ENCODE measurements at places on chromosomes 3 and 15.

DNA sequence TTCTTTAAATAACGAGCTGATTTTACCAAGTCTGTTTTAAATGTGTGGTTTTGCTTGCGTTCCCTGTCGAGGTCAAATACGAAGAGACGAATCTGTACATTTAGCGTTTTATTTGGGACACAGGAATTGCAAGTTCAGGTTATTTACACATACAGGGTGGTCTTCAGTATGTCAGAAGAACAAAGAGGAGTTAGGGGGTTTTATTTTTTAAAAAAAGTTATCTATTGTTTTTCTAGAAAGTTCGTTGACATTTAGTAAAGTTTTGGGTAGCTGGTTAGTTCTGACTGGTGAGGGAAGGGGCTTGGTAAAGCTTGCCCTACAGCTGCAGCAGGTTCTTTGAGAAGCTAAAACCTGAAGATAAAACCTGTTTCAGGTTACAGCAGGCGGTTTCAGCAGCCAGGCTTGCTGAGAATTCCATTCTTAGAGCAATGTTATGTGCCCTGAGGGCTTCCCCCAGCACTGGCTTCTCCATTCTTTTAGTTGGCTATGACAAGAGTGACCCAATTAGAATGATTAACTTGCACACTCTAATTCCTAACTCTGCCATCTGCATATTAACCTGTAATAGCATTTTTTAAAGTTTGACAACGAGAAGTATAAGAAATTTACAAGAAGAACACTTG is 815 bp upstream of the ZNF280D start:
- no peak for DNase-seq

DNA sequence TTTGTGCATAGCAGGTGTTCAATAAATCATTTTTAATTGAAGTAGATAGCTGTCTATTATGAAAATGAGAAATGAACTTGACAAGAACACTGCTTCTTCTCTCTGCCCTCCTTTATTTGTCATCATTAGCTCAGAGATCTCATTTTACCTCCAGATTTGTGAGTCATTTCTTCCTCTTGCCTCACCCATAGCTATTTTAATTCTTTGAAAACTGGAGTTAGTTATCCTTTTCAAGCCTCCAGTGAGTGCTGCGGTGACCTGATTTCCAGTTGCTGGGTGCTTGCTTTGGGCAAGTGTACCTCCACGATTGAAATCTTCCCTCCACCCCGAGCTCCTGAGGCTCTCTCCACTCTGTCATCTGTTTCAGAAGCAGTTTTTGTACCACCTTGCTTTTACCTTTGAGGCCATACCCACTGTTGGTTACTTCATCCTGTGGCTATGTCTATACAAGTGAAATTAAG is 114.6 kb downstream of the NFKBIZ start:
- no peak for DNase-seq

DNA sequence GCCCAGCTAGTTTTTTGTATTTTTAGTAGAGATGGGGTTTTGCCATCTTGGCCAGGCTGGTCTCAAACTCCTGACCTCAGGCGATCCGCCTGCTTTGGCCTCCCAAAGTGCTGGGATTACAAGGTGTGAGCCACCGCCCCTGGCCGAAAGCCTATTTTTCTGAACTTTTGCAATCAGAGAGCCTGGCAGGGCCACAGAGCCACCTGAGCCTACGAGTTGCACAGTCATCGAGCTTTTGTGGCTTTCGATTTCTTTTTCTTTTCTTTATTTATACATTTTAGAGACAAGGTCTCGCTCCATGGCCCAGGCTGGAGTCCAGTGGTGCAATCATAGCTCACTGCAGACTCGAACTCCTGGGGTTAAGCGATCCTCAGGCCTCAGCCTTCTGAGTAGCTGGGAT is 140.4 kb downstream of the NSMCE3 start:
- DNase-seq: no peak

GRCh38 chr3:117160176-117160575 is 450.6 kb downstream of the TUSC7 start:
- DNase-seq: no peak

DNA sequence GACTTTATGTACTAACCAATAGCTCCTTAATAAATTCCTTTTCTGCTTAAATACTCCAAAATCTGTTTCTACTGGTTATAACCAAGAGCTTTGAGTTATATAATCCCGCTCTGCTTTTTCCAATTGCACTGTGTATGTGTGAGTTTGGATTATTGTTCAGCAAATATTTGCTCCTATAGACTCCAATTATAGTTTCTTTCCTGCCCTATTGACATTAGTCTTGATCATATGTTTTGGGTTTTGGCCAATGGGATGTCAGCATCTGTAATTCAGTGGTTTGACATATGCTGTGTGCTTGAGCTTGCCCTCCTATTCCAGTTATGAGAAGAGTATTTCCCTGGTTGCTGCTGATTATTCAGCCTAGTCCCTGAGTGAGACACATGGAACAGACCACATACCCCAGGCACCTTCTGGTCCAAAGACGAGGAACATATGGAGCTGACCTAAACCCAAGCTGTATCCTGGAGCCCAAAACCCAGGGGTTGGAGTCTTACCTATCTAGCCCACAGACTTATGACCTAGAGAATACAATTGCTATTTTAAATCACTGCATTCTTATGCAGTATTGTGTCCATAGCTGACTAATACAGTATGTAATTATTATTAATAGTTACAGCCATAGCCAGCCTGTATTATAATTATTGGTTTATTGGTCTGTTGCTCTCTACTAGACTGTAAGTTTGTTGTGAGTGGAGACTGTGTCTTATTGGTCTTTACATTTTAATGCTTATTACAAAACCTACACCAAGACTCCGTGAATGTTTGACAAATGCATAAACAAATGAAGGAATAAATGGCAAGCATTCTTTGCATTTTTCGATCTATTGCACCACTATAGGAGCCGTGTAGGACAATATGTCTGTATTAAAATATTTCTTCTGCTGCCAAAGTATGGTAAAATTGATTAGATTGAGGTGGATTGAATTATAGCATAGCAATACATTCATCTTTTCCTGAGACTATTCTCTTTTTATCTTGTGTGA is 11.7 kb upstream of the ZNF280D start:
- no peak for DNase-seq

DNA sequence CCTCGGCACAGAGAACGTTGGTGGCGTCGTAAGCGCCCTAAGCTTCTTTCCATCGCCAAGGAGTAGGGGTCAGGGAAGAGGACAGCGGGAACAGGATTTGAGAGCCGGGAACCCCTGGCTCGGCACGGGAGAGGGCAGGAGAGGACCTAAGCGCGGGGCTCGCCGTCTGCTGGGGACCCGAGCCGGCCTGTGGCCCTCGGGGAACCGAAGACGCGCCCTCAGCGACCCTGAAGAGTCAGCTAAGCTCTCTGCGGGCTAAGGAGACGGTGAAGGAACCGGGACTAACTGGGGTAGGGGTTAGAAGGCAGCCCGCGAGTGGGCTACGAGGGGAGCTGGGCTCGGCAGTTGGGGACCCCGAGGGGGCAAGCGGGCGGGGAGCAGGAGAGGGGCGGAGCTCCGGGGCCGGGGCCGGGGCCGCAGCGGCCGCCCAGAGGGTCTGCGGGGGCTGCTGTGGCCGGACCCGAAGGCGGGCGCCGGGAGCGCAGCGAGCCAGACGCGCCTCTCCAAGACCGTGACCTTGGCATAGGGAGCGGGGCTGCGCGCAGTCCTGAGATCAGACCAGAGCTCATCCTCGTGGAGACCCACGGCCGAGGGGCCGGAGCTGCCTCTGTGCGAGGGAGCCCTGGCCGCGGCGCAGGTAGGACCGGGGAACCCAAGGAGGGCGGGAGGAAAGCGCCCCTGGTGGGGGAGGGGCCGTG is 574 bp downstream of the CASR start:
- no peak for DNase-seq

GRCh38 chr15:92394309-92395097 is 822 bp downstream of the ST8SIA2 start:
- DNase-seq: no peak

- DNase-seq: no peak
These were observed 565 bp downstream of the MANF start for GRCh38 chr3:51385621-51386091.

DNA sequence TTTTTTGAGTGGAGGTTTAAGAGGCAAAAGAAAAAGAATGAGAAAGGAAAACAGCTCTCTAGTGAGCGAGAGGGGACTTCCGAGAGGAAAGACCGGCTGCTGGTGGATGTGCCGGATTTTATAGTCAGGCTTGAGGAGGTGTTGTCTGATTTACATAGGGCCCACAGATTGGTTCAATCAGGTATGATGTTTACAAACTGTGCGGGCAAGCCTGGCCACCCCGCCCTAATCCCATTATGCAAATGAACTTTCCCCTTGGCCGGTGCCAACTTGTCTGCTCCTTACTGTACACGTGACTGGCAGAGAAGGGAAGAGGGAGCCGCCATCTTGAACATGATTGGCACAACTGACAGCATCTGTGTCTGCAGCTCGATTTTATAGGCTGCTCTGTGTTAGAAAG is 44.7 kb downstream of the FAM43A start:
- DNase-seq: no peak

DNA sequence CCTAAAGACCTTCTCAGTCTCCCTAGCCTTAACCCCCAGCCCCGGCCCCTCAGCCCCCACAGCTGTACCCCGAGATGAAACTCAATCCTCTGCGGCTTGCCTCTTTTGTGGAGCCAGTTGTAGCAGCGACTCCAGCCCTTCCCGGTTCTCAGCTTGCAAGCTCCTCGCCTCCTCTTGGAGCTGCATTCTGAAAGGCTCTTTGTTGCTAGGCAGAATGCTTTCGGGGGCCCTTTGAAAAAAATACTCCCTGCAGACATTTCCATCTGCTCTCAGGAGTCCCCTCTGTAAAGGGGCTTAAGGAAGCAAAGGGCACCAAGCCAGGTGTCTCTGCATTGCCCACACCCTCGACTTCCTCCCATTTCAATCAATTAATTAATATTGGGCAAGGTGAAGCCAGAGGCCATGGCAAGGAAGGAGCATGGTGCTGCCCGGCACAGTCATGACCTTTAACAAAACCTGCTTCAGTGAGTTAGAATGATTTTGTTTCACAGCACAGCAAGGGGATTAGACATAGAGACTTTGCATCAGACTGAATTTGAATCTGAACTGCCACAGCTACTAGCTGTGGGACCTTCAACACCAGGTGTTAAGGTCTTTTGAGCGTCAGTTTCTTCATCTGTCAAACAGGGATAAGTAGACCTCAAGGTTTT is 65.5 kb downstream of the SRGAP3 start:
- no peak for DNase-seq

GRCh38 chr15:79954661-79955060 is 16.3 kb downstream of the BCL2A1 start:
- no peak for DNase-seq

GRCh38 chr15:92904722-92905571 is 4.8 kb downstream of the CHD2 start:
- DNase-seq: no peak

DNA sequence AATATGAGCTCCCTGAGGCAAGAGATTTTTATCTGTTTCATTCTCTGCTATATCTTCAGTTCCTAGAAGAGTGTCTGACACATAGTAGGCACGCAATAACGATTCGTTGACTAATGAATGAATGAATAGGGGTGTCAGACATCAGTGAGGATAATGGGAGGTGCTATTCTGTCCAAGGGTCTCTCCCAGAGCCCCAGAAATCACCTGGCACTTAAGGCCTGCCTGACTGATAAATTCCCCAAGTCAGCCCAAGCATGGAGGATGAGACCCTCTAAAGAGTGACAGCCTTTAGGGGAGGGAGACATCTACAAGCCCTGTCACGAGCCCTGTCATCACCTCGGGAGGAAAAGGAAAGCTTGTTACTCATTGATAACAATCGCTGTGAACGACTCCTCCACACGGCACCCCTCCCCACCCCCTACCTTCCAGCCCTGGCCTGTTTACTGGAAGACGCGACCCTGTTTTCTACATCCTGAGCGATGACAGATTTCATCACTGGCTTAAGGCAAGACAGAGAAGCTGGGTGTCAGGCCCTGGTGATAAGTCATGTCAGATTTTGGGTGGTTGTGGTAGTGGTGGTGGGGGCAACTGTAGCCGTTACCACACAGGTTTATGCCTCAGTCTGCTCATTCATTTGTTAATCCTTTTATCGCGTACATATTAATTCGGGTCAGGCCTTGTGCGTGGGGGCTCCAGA is 23.1 kb downstream of the BHLHE40 start:
- DNase-seq: peak; percentile 38

GRCh38 chr3:101204246-101204645 is 116.1 kb downstream of the IMPG2 start:
- no peak for DNase-seq

GRCh38 chr3:117518364-117518763 is 808.8 kb downstream of the TUSC7 start:
- no peak for DNase-seq

GRCh38 chr15:74787251-74788041 is 5.6 kb downstream of the CSK start:
- DNase-seq: peak; percentile 71

Data from activated T-helper 1 cell treated with anti-CD3 and anti-CD28 coated beads, Interleukin-2, amount 50 U/mL, for 16 hours (primary cell).